SIG-M5 (cell line): ENCODE measurements at places on chromosomes 7 and 10.

- DNase-seq, result no peak
Measured at GRCh38 chr7:55475855-55476803, 96.2 kb downstream of the VOPP1 start.

GRCh38 chr7:15648461-15648961, 38.0 kb downstream of the MEOX2 start:
- no peak for DNase-seq

DNA sequence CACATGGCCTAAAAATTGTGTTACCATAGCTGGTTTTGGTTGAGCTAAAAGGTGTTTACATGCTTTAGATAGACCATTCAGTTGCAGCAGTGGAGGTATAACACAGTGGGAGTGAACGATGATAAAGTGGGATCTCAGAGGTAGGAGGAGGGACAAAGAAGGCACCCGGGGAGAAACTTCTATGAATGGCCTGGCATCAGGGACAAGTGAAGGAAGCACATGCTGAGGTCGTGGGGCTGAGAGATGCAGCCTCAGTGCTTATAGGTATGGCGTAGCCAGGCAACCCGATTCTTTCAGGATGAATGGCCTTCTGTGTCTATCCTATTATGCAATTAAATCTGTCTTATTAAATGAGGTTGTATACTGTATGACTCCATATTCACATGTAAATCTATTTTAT, 3.9 kb upstream of the CDK6 start:
- DNase-seq, result no peak

DNA sequence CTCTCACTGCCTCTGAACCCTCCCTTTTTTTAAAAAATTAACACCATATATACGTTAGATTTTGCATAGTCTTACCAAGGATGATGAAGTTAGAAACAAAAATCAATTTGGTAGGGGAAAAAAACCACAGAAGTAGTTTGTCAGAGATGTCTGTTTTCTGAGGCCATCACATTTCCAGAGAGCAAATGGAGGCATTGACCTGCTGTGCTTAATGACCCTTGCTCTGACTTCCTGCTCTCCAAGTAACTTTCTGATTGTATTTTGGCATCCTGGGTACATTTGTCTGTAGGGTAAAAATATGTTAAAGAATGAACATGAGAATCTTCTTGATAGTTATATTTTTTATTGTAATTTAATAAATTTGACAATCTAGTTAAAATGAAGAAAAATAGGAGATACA, 140.2 kb downstream of the LCOR start:
- no peak for DNase-seq

DNA sequence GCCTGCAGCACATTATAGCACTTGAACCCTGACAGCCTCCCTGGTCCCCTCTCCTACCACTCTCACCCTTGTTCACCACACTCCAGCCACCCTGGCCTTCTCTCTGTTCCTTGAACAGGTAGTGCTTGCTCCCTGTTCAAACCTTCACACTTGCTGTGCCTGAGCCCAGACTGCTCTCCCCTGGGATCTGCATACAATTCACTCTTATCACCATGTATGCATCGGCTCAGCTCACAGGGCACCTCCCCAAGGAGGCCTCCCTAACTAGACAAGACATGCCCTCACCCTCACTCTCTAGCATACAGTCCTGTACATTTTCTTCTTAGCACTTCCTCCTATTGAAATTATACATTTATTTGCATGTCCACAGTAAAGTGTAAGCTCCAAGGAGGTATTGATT, 59.3 kb downstream of the FAM13C start:
- no peak for DNase-seq

- DNase-seq, result no peak
Measured at GRCh38 chr10:132329565-132330485, 2.2 kb upstream of the LRRC27 start.

DNA sequence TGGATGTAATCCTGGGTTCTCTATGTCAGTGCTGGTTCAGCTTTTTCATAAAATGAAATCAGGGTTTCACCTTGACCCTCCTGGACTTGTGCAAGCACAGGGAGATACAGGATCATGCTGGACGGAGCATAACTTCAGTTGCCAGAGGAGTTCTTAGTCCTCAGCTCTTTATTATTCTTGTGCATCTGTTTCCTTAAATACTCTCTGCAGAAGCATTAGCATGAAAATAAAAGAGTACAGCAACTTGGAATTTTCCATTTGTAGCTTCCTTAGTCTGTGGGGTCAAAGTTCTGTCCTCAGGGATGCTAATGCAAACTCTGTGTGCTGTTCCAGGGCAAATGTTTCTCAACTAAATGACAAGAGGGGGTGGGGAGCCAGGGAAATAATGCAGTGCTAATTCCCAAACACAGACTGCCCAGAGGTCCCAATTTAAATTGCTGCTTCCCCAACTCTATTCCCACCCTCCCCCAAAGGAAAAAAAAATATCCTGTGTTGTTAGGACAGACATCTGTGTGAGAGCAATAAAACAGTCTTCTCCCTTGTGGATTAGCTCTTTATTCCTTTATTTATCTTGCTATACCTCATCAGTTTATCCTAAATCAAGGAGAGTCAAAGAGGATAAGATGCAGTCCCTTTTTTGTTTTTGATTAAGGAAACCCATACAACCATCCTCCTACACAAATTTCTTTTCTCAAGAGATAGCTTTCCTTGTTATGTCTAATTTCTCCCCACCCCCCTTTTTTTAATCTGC, 905.0 kb downstream of the LRMDA start:
- DNase-seq, result no peak

DNA sequence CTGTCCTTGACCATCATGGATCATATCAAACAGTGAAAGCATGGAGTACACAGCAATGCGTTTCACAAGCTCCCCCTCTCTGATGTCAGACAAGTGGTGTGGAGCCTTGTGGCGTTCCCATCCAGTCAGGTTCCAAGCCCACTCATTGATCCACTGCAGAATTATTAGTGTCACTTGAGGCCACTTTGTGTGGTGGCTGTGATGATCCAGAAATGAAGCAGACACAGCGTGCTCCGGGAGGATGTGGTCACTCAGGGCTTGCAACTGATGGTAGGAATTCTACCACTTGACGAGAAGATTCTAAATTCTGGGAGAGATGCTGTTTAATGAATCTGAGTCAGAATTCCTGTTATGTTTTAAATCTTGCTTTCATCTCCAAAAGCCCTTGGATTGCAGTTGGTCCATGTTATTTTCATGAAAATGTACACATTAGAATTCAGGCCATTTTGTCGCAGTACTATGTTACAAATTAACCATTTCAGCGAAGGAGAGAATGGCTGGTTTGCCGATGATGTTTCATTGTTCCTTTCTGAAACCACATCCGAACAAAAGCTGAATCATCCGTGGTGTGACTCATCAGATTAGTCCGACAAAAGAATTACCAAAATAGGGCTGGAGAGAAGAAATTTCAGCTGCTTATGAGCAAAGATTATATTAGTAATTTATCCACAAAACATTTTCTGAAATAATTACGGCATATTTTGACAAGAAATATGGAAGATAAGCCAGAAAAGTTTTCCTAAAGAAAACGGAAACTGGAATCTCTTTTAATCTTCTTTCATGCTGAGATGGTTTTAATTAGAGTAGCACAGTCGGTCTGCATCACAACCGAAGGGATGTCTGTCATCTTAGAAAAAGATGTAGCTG, 48.1 kb downstream of the INSYN2A start:
- DNase-seq, result no peak

DNA sequence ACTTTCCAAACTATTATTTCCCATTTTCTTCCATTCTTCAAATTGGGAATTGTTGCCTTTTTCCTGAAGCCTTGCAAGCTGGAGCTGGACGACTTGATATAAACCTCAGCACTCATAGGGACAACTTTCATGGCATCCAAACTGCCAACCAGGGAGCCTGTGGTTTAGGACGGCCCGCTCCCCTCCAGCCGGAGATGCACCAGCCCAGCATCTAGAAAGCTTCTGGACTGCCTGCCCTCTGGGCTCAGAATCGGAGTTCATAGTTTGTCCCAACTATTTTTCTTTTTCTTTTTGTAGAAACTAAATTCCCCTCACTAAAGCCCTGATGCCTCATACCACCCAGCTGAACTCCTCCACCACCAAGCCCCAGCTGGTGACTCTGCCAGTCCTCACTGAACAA, 200.3 kb downstream of the DNAJB6 start:
- no peak for DNase-seq

DNA sequence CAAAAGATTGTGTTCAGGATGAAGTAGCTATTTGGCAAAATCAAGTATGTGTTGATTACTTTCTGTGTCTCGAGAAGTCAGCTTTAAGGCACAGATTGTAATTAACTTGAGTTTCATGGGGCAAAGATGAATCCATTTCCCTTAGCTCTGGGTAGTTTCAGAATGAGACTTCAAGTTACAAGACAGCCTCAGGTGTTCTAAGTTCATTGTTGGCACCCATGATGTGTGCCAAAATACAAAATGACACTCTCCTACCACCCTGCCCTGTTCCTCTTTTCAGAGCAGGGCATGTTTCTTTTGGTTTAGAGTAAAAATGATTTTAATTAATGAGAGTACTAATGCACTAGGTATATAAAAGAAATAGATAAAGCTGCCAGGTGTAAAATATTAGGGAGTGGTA, 797.6 kb upstream of the POT1 start:
- DNase-seq, result no peak

GRCh38 chr10:29643771-29644501, 9.2 kb upstream of the SVIL start:
- no peak for DNase-seq

- no peak for DNase-seq
Measured at GRCh38 chr7:106614751-106615150, 46.2 kb downstream of the CCDC71L start.

- no peak for DNase-seq
Measured at GRCh38 chr7:18573410-18574234, 78.1 kb downstream of the HDAC9 start.

- no peak for DNase-seq
Measured at GRCh38 chr7:30363778-30364563, 79.6 kb downstream of the ZNRF2 start.

GRCh38 chr7:66815951-66816350, 75.4 kb downstream of the RABGEF1 start:
- no peak for DNase-seq

GRCh38 chr7:67267914-67268313, 271.3 kb downstream of the TYW1 start:
- no peak for DNase-seq
